ENCODE measurements at places on chromosomes 16 and 17. TPM values are rescaled to one million over a fixed set of nuclear protein-coding genes. Genes with fewer than 3 reads are reported as not detected.

PFN1 gene
- 587 TPM for polyA plus RNA-seq

CTNS gene
- 9.2 TPM for polyA plus RNA-seq

LLGL2 gene
- polyA plus RNA-seq, result 144 TPM

ZNF423 gene
- polyA plus RNA-seq, result 0.68 TPM

TIMP2 gene
- polyA plus RNA-seq, result 29.4 TPM

CRYBA1 gene
- not detected for polyA plus RNA-seq
